ENCODE measurements at places on chromosomes 16 and 17.

DNA sequence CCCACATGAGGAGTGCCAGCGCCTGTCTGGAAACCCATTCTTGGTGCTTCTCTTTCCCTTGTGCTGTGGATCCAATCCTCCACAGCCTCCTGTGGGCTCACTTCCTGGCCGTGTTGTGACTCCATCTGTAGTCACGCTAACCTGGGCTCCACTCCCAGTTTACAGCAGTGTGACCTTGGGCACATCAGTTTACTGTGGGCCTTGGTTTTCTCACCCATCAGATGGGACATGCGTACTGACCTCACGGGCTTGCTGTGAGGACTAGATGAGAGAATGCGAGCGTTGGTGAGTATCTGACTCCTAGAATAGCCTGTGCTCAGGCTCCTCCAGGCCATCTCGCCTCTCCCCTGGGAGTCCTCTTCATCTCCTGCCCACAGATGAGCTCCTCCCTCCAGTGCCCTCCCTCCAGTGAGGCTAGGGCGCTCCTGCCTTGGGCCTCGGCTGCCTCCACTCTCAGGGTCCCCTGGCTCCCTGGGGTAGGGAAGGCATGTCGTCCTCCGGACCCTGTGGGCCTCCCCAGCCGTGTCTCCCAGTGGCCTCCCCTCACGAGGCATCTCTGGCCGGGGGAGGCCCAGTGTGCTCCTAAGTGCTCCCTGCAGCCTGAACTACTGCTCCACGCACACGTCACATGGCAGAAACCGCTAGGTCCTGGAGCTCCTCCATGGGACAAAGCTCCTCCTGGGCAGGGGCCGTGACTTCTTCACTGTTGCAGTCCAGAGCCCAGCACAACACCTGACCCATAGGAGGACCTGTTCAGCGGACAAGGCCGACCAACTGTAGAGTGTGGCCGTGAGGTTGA is 5.2 kb upstream of the FOXJ1 start:
- no peak for DNase-seq

DNA sequence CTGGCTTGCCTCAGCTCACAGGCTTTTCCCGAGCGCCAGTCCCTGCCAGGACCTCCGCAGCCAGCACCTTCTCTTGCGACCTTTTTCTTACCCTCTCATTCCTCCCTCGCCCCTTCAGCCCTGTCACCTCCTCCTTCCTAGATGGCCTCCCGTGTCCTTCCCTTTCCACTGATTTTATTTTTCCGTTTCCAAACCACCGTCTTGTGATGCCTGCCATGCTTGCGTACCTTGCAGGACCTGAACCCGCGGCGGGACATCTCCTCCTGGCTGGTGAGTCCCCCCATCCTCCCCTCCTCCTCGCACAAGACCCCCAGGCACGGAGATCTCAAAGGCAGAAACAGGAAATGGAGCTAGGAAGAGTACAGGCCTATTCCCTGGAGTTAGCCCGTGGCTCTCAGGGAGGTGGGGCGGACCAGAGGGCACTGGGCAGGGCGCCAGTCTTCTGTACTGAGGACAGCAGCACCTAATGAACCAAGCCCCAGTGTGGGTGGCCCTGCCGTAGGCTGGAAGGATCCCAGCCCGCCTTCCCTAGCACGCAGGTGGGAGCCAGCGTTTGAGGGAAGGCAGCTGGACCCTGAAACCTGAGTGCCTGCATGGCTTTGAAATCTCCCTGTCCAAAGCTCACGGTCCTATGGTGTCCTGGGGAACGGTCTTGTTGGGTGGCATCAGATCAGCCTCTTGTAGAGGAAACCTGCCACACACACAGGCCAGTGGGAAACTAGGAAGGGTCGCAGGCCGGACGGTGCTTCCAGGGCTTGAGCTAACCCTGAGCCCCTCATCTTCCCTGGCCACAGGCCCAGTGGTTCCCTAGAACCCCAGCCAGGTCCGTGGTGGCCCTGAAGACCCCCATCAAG is 612 bp downstream of the CISD3 start:
- DNase-seq: peak; percentile 64

DNA sequence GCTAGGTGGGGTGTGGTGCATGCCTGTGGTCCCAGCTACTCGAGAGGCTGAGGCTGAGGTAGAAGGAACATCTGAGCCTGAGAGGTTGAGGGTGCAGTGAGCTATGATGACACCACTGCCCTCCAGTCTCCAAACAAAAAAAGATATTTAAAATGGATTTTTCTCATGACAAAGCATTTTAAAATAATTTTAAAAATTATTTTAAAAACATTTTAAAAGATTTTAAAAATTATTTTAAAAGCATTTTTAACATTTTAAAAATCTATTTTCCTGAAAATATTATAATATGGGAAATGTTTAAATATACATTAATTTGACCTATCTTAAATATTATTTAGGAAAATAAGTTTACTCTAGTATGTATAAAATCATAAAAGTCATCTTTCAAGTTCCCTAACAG is 26.8 kb downstream of the MED13 start:
- DNase-seq: no peak

GRCh38 chr17:82051776-82052637 is at the start of the genes GPS1 and RFNG:
GPS1 (plus strand) TSS chr17:82051898; CDS start chr17:82051932, 34 bp downstream.
RFNG (minus strand) TSS chr17:82051811; CDS start chr17:82051766, 45 bp downstream.
- peak; percentile 68 for DNase-seq

DNA sequence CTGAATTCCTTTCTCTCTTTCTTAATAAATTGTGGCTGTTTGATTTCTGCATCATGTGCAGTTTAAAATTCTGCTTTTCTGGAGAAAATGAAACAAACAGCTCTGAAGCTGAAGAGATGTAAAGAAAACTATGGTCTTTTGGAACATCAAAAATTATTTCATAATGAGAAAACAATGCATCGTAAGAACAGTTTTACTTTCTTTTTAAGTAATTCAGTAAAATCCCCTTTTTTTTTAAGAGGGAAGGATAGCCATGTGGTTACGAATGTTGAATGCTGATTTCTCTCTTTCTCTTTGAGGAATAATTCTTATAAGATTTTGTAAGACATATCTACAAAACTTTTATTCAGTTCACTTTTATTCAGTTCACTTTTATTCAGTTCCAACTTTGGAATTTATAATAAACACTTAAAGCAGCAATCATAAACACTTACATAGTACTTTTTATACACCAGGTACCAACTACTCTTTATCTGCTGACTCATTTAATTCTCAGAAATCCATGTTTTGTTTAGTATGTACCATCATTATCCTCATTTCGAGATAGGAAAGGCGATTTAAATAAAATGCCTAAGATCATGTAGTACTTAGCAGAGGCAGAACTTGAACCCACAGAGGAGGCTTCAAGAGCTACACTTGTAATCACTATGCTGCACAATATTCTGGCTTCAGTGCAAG is 26.6 kb downstream of the CNTNAP4 start:
- DNase-seq: no peak

- DNase-seq: no peak
These were observed 188.9 kb downstream of the CPPED1 start for GRCh38 chr16:12614662-12615278.

- DNase-seq: no peak
These were observed 2.1 kb downstream of the KCNAB3 start for GRCh38 chr17:7927596-7927995.

GRCh38 chr17:8046929-8047768 is 8.3 kb downstream of the ALOX15B start:
- DNase-seq: no peak

DNA sequence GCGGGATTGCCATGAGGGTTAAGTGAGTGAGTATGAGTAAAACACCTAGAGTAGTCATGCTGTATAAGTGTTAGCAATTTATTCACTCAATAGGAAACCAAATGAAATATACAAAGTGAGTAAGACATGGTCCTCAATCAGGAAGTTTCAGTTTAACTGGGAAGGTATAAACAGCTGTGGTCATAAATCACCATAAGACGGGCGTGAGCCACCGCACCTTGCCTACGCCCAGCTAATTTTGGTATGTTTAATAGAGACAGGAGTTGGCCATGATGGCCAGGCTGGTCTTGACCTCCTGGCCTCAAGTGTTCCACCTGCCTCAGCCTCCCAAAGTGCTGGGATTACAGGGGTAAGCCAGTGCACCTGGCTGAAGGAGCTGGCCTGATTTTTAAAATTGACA is 27.0 kb downstream of the RNF135 start:
- no peak for DNase-seq

- DNase-seq: no peak
These were observed 15.2 kb upstream of the HOXB2 start for GRCh38 chr17:48559840-48560817.

DNA sequence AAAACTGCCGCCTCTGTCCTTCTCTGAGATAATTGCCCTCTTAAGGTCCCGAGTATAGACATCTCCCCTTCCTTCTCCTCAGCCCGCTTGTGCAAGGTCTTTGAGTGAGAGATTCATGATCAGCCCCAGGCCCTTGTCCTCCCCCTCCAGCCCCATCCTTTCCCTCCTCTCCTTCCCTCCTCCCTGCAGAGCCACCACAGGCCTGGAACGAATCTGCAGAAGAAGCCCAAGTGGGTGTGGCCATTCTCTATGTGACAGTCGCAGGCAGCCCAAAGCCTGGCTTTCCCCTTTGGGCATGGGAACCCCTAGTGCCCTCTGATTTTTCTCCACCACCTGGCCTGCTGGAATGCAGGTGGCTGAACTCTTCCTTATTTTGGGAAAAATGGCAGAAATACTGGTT is 7.2 kb upstream of the NDRG4 start:
- no peak for DNase-seq

GRCh38 chr16:75072239-75072947 is 44.2 kb downstream of the LDHD start:
- no peak for DNase-seq

DNA sequence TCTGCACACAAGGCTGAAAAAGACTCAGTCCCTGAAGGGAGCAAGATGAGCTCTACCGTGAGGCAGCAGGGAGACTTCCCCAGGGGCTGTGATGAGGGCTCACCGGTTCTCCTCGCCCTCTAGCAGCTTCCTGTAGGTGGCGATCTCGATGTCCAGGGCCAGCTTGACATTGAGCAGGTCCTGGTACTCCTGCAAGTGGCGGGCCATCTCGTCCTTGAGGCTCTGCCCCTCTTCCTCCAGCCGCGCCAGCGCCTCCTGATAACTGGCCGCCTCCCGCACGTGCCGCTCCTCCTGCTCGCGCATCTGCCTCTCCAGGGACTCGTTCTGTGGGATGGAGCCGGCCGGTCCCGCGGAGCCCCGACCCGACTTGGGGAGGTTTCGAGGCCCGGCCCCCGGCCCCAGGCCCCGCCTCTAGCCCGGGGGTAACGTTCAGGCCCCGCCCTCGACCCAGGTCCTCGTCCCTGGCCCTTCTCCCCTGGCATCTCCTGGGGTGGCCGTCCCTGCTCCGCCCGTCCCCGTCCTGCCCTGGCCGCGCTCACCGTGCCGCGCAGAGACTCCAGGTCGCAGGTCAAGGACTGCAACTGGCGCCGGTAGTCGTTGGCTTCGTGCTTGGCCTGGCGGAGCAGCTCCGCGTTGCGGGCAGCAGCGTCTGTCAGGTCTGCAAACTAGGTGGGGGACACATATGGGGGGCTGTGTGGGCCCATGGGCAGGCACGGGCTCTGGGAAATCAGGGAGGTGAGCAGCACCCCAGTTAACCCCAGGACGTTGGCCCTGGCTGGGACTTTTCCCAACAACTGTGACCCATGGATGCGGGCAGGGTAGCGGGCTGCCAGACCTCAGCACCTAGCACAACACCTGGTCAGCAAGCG is 3.9 kb downstream of the GFAP start:
- DNase-seq: peak; percentile 65
